ENCODE measurements at places on chromosomes 12 and 14.

DNA sequence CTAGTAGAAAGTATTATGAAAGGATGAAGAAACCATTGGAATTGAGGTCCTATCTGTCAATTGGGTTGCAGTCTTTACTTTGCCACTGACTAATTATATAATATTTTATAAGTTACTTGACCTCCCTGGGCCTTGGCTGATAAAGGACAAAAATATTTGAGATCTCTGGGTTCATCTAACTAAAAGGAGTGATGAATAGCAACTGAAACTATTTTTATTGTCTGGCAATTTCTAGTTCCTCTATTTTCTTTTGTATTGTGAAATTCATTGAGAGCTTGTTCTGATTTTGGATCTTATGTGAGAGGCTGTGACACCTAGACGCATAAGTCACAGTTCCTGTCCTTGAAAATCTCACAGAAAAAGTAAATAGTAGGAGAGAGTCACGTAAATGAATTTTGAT lies 415.7 kb upstream of the ATP2B1 start:
- no peak for DNase-seq

- DNase-seq = no peak
Measured at GRCh38 chr14:24991288-24991687, 58.7 kb downstream of the STXBP6 start.

DNA sequence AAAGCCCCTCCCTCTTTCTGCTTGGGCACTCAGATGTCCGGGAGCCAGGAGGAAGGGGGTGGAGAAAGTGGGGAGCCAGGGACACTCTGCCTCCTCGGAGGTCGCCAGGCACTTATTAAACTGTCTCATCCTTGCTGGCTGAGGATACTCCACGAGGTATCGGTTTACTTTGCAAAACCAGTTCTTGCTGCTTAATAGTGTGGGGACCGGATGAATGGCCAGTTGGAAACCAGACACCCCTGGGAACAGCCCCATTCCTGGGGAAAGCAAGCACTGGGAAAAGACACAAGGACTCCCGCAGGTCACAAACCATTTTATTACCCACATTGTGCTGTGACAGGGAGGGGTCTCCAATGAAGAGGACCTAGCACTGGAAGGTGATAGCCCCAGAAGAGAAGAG lies 34.2 kb downstream of the CCDC88C start:
- DNase-seq = no peak

DNA sequence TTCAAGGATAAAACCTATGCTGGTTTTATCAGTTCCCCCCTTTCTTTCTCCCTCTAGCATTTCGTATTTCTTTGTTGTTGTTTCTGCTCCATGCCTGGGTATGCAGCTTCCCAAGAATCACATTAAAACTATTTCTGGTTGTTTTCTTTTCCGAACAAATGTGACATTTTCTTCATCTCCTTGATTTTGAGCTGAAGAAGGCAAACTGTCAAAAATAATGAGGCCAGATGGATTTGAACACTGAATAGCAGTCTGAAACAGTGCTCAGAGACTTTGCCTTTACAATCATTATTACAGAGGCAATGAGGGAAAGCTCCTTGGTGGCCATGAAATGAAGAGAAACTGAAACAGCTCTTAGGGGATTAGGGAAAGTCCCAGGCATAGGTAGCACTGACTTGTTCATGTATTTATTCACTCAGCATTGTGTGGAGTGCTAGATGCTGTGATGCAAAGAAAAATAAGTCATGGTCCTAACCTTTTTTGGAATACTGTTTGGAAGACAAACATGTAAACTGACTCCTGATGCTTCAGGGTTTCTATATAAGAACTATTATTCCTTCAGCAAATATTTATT lies 319.5 kb downstream of the FUT8 start:
- DNase-seq = no peak

DNA sequence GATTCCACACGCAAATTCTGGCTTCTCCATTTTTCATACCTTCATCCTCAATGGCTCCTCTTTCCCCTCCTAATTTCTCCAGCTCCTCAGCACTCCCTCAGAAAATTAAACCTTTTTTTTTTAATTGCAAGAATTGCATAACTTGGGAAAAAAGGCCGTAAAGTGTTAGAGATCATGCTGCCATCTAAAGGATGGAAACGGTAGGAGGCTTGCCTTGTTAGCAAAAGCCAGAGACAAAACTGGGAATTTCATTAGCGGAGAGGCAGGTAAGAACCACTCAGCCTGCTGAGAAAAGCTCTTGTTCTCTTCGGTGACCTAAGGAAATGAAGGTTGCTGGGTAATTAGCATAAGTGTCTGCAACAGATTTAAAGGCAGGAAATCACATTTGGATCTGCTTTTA lies 204.3 kb downstream of the AEBP2 start:
- no peak for DNase-seq

GRCh38 chr12:110146986-110147385 lies 22.8 kb downstream of the IFT81 start:
- DNase-seq = no peak

GRCh38 chr14:29926701-29927375 lies 809 bp downstream of the PRKD1 start:
- DNase-seq = no peak

Measured in stimulated activated CD4-positive, alpha-beta T cell treated with anti-CD3 and anti-CD28 coated beads, Interleukin-15, amount 100 ng/mL, for 1 hour (primary cell).